ENCODE measurements at places on chromosomes 6 and 20. TPM values are rescaled to one million over a fixed set of nuclear protein-coding genes. Genes with fewer than 3 reads are reported as not detected.

Gene FOXC1
- total RNA-seq: not detected

Gene NINL
- total RNA-seq: 1.5 TPM

Gene TRIM40
- not detected for total RNA-seq

Gene MTCH1
- 269 TPM for total RNA-seq

Gene TUBB2B
- total RNA-seq: 1.7 TPM

Gene PXT1
- 0.56 TPM for total RNA-seq

Gene BMP6
- total RNA-seq: not detected

Gene ANKRD66
- total RNA-seq: not detected

Gene ACTL10
- 0.75 TPM for total RNA-seq

Gene IMPG1
- total RNA-seq: not detected

Gene RFX6
- total RNA-seq: not detected

Gene ZC2HC1B
- total RNA-seq: not detected

Gene SOX18
- not detected for total RNA-seq

Gene DZANK1
- total RNA-seq: 2.3 TPM

Gene SIRPG
- total RNA-seq: 17.6 TPM

Gene CCN2
- total RNA-seq: 0.14 TPM

Gene LRRC1
- total RNA-seq: 0.47 TPM

Gene FAM209A
- total RNA-seq: 7.4 TPM

Gene RAB44
- total RNA-seq: not detected

All from CD8-positive, alpha-beta T cell (primary cell).